AG20443 (cell line): ENCODE measurements at places on chromosomes 5 and 9.

GRCh38 chr9:97382099-97382718 lies 29.7 kb upstream of the TDRD7 start:
- no peak for DNase-seq

GRCh38 chr5:172749881-172750633 lies 20.9 kb downstream of the DUSP1 start:
- DNase-seq, result peak; percentile 29

DNA sequence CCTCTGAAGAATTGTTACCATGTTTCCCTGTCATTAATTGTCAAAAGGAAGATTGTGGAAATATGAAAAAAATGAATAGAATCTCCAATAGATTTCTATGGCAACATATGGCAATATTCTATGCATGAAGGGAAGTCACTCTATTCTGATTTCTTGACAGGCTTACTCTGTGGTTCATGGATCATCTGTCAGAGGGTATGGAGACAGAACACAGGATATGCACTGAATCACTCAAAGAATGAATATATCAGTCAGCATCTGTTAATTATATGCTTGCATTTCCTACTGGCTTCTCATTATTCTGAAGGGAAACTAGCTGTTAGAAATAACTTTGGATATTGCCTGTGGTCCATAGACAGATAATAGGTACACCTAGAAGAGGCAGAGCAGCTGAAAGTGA lies 918.9 kb downstream of the DTWD2 start:
- DNase-seq, result no peak

DNA sequence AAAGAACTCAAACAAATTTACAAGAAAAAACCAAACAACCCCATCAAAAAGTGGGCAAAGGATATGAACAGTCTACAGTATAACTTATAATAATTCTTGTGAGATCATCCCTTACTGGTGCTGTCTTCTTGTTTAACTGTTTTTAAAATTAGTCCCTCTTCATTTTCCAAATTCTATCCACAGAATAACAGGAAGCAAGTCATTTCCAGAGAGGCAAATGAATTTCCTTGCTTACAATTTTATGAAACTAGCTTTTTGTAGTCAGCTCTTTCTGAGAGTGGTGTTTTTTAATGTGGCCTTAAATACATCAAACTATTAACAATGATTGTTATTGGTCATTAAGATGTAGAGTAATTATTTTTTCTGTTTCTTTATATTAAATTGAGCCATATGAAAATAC lies 40.6 kb downstream of the FAM174A start:
- no peak for DNase-seq

- DNase-seq, result no peak
Observed at GRCh38 chr5:162593881-162594280, 526.3 kb downstream of the GABRG2 start.

- DNase-seq, result no peak
Observed at GRCh38 chr9:110207071-110207641, 803 bp downstream of the C9orf152 start.
